ENCODE measurements at places on chromosomes 1 and 21. TPM values are rescaled to one million over a fixed set of nuclear protein-coding genes. Genes with fewer than 3 reads are reported as not detected.

DNA sequence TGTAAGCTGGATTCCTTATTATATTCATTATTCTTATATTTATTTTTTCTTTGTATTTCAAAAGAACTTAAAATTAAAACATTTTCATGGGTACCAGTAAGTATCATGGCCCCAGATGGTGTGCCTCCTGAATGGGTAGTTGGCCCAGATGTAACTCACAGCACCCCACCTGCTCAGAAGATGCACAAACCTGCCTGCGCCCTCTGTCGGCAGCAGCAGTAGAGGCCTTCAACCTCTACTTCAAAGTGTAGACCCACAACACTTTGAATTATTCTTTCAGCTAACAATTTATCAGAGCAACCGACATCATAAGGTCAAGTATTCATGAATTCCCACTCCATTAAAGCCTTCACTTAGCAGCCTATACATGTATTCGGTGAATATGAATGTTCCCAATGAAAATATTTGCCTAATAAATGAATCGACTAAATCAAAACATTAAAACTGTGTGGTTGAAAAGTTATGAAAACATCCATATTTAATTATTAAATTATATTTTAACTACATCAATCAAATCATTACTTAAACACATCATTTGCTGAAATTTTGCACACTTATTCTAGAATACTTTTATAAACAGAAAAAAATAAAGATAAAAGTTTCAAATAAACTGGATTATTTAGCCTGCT is 25.4 kb downstream of the PIGM start:
- H3K36me3 ChIP-seq = no peaks in the 10 kb centered on the region
- DNase-seq = no peak
- no peaks in the 10 kb centered on the region for H3K27me3 ChIP-seq
- H3K27ac ChIP-seq = no peak overlapping the region
- no peaks in the 10 kb centered on the region for H3K4me1 ChIP-seq

The LMX1A gene
- total RNA-seq = not detected

- DNase-seq = no peak
- H3K4me3 ChIP-seq = no peak overlapping the region
- H3K27ac ChIP-seq = no peak overlapping the region
- H3K36me3 ChIP-seq = no peaks in the 10 kb centered on the region
Measured at GRCh38 chr1:31860581-31860980, 44.8 kb upstream of the SPOCD1 start.

The SLAMF7 gene
- 2.2 TPM for total RNA-seq

DNA sequence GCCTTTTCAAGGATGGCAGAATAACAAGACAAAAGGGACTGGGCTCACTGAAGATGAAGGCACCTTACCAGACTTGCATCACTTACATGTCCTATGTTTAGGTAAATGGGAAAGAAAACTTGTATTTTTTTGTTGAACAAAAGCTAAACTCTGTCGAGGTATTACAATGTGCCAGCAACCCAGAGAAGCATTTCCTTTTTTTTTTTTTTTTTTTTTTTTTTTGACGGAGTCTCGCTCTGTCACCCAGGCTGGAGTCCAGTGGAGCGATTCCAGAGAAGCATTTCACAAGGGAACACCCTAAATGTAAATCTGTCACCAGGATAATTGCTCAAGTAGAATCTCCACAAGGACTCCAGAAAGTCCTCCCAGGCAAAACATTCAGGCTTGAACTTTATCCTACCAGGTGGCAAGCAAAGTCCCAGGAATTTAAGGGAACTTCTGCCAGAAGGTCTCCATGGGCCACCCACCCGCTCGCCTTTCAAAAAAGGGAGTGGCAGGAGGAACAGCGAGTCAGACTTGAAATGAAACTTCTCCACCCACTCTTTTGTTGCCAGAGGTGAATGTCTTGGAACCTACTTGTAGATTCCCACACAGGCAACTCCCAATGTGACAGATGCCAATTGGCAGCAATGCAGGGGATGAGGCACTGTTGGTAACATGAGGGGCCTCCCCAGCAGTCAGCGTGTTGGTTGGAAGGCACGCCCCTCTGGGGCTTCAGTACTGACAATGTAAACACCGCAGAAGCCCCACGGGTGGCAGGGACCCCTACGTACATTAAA is 125.0 kb downstream of the TIAM1 start:
- no peak overlapping the region for H3K4me3 ChIP-seq
- no peak overlapping the region for H3K27ac ChIP-seq
- H3K36me3 ChIP-seq = no peaks in the 10 kb centered on the region
- no peaks in the 10 kb centered on the region for H3K27me3 ChIP-seq
- no peak for DNase-seq

GRCh38 chr1:41830726-41831125 is 88.0 kb downstream of the HIVEP3 start:
- DNase-seq = no peak
- H3K4me3 ChIP-seq = no peak overlapping the region
- no peaks in the 10 kb centered on the region for H3K4me1 ChIP-seq
- no peak overlapping the region for H3K27ac ChIP-seq
- no peaks in the 10 kb centered on the region for H3K36me3 ChIP-seq
